ENCODE measurements at places on chromosomes 16 and 17.
A peak's percentile ranks its signal among the peaks of the same experiment; 100 is the strongest.

- DNase-seq, result no peak
Observed at GRCh38 chr17:6455321-6455705, 11.1 kb downstream of the PIMREG start.

GRCh38 chr16:53517851-53518250, 14.8 kb upstream of the AKTIP start:
- no peak for DNase-seq

GRCh38 chr17:39738983-39739884, 1.5 kb downstream of the GRB7 start:
- DNase-seq, result no peak

GRCh38 chr17:57419940-57420550, 163.7 kb downstream of the MSI2 start:
- DNase-seq, result no peak

- DNase-seq, result no peak
Observed at GRCh38 chr16:49020436-49020835, 261.2 kb downstream of the CBLN1 start.

DNA sequence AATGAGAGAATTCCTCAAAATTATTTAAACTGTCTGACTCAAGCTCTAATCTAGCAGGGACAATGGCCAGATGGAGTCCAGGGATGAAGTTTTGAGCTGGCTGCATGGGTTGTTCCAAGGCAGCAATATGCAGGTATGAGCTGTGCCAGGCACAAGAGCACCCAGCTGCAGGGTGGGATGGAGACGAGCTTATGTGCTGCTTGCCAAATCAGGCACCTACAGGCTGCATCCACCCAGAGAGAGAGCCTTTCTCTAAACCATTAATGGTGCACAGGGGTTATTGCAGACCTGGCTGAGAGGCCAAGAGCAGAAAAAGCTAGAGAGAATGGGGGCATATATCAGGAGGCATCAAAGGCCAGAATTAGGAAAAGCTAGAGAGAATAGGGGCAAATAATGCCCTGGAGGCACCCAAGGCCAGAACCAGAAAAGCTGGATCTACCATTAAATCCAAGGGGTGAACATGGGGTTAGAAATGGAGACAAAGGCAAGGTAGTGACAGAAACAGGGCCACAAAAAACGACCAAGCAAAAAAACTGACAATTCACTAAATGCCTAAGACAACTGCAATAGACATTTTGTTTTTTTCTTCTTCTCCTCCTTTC, 11.0 kb downstream of the KRT33A start:
- no peak for DNase-seq

DNA sequence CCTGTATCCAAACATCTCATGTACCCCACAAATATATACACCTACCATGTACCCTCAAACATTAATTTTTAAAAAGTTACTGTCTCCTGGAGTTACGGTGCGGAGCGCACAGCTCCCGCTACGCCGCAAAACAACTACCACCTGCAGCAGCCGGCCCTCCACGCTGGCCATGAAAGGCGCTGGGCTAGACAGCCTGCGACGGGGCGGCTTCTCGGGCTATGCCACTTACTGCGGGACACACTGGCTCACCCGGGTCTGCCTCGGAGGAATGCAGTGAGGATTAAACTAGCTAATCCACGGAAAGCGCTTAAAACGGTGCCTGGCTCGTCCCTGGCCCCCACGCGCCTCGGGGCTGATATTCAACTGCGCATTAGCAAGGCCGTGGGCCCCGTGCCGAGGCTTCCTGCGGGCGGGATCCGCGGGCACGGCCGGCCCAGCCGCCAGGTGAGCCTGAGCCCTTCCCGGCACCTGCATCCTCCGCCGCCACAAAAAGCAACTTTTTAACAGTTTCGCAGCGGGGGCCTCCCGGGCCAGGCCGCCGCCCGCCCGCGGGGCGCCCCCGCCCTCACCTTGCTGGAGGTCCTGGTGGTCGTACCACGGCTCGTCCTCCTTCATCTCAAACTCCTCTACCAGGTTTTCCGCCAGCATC, 633 bp downstream of the CDR2 start:
- peak; percentile 23 for DNase-seq

- DNase-seq, result no peak
Observed at GRCh38 chr17:30346221-30346795, 12.5 kb upstream of the TMIGD1 start.

- DNase-seq, result no peak
Observed at GRCh38 chr17:61335105-61335844, 64.4 kb upstream of the TBX2 start.

DNA sequence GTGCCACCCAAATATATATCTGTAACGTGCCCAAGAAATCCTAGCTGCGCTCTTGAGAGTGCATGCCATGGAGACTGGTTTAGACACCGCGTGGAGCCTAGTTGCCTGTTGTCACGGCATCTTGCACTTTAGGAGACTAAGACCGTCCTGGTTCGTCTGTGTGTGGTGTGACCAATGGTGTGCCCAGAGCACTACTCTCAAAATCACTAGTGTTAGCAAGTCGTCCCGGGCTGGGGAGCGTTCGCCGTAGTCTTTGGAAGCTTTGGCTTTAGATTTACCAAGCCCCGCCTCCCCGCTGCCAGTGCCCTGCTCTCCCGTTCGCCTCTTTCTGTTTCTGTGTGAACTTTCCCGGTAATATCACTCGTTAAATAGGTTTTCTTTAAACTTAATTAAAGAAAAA, 27.0 kb downstream of the CLUH start:
- DNase-seq, result no peak

GRCh38 chr16:68369168-68369567, 58.3 kb downstream of the PRMT7 start:
- DNase-seq, result no peak

DNA sequence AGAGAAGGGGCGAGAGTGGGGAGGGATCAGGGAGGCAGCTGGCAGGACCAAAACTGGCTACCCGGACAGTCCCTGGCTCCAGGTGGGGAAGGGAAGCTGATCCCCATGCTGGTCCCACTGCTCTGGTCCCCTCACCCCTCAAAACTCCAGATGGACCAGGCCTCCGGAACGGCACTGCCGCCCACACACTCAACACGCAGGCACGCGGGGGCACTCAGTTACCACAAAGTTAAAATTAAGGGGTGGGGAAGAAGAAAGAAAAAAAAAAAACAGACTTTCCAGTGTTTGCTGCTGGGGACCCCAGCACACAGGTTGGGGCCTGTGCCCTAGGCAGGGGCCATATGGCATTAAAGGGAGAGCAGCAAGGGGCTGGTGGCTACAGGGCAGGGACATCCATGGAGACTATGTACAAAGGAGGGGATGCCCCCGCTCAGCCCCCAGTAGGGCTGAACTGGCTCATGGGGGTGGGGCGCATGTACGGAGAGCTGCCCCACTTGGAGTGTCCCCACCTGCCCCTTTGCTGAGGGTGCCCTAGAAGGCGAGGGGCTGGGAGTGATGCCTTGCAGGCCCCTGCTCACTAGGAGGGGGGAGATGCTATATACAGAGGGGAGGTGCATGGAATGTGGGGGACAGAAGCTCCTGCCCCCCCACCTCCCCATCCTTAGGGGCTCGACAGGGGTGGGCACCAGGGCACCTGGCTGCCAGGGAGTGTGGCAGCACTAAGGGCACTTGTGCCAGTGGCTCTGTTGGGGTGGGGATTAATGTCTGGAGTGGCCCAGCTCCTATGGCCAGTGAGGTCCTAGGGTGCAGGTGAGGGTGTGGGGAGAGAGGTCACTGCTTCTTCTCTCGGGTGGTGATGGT, 5.6 kb downstream of the TP53I13 start:
- no peak for DNase-seq

GRCh38 chr16:50683689-50684374, 2.7 kb upstream of the SNX20 start:
- no peak for DNase-seq

DNA sequence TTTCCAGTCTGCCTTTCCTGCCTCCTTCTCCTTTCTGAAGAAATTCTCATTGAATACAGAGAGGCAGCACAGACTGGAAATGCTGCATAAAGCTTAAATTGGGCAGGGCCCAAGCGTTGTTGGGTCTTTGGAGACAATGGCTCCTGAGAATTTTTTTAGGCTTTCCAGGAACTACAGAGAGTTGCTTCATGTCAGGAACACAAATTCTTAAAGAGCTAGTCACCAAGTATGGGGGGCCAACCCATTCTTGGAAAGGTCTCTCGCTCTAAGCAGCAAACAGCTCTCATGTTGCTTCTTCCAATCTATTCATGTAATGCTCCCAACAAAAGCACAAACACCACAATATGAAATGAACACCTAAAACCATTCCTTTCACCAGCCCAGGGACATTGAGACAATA, 6.9 kb downstream of the HNF1B start:
- no peak for DNase-seq

GRCh38 chr16:47395733-47396498, 64.9 kb downstream of the ITFG1 start:
- no peak for DNase-seq

GRCh38 chr17:72683506-72684404, 408.7 kb downstream of the SLC39A11 start:
- DNase-seq, result no peak

DNA sequence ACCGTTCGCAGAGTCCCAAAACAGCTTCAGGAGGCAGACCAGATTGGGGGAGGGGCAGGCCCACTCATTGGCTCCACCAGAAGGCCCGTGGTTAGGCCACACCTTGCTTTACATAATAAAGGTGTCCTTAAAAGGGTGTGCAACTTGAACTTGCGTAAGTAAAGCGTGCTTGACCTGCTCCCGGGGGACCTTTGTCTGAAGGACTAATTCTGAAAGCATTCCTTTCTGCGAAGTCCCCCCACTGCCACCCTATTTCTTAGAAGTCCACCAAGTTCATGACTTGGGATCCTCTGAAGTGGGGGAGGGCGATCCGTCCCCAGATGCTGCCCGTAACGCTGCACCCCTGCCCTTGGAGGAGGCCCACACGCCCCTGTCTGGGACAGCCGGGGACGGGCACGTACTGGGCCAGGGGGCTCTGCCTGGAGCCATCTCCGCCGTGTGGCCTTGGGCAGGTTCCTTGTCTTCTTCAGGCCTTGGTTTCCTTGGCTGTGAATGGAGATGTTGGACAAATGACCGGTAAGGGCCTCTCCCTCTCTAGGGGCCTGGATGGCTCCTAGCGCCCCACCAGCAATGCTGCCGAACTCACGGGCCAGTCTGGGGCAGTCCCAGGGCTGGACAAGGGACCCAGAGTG, 823 bp upstream of the ZNF469 start:
- DNase-seq, result no peak

DNA sequence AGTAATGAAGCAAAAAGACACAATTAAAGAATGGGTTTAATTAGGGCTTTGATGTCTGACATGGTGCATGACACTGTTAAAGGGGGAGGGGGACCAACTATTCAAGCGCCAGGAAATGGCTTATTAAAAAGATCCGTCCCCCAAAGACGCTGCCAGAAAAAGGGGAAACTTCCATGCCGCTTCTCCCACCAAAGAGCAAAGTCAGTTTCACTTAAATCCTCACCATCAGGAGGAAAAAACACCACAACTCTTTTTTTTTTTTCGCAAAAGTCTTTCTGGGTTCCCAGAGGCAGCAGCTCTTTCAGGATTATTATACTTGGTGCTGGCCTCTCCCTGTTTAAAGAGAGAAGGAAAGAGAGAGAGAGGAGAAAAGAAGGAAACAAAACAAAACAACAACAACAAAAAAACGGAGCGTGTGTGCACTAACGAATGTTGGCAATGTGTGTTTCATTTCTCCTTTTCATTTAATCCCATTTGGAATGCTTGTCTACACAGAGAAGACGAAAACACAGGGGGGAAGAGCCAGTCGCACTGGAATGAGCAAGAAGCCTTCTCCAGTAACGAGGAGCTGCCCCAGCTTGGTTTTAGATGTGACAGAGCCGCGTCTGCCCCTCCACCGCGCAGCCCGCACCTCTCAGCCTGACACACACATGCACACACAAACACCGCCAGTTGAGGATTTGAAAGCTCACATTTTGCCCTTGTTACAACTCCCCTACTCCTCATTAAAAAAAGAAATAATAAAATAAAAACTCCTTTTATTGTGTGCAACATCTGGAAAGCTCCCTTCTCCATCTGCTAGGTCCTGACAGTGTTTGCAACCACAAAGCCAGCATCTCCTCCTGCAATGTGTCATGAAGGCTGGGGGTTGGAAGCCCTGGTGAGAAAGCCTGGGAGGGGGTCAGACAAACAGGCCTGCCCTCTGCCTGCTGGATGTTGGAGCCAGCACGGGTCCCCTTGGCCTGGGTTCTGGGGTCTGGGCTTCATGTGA, 32.7 kb upstream of the AXIN2 start:
- no peak for DNase-seq

DNA sequence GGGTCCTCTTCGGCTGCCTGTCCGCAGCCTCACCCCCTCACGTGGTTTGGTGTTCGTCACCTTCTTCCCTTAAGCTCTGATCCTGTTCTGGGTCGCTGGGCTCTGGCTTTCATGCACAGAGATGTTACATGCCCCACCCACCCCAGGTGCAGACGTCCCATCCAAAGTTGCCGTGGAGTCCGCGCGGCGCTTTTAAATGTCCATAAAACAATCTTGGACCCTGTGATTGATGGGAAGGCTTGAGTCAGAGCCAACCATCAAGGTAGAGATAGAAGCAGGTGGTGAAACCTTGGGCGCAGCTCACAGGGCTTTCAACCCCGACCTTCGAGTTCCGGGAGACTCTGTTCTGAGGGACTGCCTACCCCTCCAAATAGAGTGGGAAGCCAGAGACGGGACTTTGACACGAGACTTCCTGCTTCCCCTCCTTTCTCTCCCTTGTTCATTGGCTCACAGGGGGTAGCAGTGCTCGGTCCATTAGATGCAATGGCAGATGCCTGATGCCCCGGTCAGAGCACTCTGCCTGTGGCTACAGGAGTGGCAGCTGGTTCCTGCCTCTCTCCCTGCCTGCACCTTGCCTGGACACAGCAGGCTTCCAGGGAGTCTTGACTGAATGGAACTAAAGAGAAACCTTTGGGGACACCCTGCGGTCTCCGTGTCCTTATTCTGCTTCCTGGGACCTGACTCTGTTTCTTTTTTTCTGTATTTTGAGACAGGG, 4.0 kb downstream of the ENGASE start:
- DNase-seq, result no peak

DNA sequence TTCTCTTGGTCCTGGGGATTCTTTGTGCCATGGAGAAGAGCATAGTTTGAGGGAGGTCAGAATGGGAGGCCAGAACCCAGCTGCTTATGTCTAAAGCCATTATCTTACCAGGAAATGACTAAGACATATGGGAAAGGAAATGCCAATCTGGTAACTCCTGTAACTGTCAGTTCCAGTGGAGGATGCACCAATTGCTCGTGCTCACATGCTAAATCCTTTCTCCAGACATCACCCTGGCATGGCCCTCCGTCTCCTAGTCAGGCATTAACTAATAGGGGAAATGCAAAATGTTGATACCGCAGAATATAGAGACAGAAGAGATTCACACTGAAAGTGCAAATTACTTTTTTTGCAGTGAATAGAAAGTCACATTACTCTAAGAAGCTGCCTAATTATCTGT, 255.6 kb upstream of the HSBP1 start:
- no peak for DNase-seq

All from stimulated activated CD8-positive, alpha-beta memory T cell treated with anti-CD3 and anti-CD28 coated beads, Interleukin-15, amount 100 ng/mL, for 24 hours (primary cell).